ENCODE measurements at places on chromosomes 13 and 19.

- no peak for DNase-seq
Measured at GRCh38 chr13:112994084-112994780, 25.2 kb downstream of the MCF2L start.

GRCh38 chr13:99979453-99980200 lies 2.0 kb upstream of the ZIC2 start:
- peak; percentile 60 for DNase-seq

DNA sequence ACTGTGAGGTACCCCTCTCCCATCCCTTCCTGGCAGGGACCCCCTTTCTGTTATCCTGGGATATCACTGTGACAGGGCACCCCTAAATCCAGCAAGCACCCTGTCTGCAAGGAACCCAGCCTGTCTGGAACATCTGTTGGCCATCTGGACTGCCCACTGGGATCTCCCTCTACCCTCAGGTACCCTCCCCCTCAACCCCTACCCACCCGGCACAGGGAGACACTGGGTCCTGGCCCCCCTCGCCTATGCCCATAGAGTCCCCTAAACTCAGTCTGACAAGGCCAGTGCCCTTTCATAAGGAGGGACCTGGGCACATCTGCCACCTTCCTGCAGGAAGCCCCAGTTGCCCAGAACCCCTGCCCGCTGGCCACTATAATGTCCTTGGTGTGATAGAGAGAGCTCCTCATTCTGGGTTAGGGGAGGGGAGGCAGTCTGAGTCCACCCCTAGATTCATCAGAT lies 2.8 kb upstream of the SLC27A5 start:
- no peak for DNase-seq

DNA sequence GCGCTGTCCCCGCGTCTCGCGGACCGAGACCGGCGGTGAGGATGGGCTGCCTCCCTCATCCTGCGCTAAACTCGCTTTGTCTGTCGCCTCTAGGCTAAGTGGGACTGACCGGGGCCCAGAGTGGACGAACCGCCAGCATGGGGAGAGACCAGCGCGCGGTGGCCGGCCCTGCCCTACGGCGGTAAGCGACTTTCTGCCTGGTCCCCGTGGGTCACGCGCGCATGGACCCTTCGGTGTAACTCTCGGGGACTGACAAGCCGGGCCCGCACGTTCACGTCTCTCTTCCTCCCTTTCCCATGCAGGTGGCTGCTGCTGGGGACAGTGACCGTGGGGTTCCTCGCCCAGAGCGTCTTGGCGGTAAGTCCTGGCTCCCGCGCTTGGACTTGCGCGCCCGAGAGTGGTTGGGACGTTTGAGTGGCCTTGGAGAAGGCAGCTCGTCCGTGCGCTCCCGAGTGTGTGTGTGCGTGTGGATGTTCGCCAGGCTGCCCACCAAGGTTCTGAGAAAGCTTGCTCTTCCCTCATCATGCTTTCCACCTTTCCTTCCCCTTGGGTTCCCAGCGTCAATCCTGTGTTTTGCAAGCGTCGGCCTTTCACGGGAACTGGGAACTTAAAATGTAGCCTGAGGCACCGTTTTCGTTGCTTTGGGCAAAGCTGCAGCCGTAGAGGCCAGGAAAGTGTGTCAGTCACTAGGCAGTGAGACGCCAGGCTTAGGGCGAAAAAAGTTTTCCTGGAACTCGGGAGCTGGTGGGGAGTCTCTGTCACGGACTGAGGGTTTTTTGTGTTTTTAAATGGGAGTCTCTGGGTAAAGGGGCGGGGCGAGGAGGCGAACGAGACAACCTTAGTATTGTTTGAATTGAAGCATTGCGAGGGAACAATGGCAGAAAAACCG lies 927 bp downstream of the COL4A2 start:
- peak; percentile 70 for DNase-seq

- DNase-seq: no peak
Measured at GRCh38 chr19:29682236-29682895, 17.1 kb downstream of the PLEKHF1 start.

GRCh38 chr19:964761-965694 lies 19.1 kb upstream of the WDR18 start:
- DNase-seq: no peak

DNA sequence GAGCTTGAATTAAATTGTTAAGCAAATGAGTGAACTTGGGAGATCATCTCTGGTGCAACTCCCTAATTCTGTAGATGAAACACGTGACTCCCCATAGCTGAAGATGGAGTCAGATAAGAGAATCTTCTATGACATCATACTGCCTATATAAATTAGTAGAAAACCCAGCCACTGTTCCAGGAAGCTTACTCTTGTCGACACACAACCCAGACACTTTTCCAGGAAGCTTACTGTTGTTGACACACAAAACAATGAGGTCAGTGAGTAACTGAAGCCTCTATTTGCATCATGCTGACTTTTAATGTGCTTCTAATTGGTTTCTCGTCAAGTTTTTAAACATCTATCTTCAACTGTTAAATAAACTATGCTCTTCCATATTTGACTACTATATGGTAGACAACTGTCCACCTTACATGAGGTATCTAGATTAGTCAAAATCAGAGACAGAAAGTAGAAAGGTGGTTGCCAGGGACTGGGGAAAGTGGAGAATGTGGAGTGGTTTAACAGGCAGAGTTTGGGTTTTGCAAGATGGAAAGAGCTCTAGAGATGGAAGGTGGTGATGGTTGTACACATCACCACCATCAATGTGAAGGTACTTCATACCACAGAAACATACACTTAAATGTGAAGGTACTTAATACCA lies 168.2 kb downstream of the FGF14 start:
- no peak for DNase-seq

GRCh38 chr19:41939861-41940730 lies 11.8 kb upstream of the ERFL start:
- no peak for DNase-seq

- no peak for DNase-seq
Measured at GRCh38 chr19:37997911-37998344, 90.9 kb downstream of the SIPA1L3 start.

DNA sequence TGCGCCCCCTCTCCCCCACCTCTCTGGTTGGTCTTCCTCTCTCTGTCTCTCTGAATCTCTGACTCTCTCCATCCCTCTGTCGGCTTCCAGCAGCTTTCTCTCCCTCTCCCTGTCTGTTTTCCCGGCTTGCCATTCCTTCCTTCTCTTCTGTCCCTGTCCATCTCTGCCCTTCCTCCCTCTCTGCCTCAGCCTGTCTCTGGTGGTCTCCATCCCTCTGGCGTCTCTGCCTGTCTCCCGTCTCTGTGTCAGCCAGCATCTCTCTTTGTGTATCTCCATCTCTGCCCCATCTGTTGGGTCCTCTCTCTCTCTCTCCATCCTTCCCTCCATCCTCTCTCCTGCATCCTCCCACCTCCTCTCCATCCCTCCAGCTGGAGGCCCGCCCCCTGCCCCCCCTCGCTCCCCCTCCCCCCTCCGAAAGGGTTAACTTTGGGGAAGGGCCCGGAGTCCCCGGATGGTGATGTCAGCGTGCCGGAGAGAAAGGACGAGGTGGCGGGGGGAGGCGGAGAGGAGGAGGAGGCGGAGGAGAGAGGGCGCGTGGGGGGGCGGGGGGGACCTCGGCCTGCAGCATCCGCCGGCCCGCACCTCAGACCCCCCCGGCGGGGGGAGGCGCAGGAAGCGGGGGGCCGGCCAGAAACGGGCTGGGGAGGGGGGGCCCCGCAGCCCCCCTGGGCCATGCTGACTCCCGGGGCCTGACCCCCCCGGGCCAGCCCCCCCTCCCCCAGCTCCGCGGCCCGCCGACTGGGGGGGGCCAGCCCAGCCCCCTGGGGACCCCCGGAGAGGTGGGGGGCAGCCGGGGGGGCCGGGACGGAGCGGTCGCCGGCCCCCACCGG lies at the start of gene BRSK1:
TSS of gene BRSK1 (plus strand) at position 450 of the 830 bp plus-strand sequence. CDS start 446 bp downstream, outside the sequence.
- DNase-seq: no peak

DNA sequence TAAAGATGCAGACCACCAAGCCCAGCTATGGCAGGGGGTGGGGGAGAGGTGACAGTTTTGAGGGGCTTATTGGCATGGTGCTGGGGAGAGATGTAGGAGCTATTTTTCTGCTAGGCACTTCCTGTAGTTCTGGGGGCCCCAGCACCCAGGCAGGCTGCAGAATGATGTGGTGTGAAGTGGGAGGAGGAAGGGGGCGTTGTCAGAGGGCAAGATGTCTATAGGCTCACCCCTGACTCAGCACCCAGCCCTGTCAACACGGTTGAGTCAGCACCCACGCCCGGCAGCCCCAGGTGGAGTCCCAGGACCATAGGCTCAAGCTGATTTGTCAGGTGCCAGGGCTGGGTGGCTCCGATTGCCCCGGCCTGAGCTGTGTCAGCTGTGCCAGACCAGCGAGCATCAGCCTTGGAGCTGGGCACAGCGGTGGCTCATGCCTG lies 5.8 kb downstream of the KLF2 start:
- DNase-seq: peak; percentile 86

DNA sequence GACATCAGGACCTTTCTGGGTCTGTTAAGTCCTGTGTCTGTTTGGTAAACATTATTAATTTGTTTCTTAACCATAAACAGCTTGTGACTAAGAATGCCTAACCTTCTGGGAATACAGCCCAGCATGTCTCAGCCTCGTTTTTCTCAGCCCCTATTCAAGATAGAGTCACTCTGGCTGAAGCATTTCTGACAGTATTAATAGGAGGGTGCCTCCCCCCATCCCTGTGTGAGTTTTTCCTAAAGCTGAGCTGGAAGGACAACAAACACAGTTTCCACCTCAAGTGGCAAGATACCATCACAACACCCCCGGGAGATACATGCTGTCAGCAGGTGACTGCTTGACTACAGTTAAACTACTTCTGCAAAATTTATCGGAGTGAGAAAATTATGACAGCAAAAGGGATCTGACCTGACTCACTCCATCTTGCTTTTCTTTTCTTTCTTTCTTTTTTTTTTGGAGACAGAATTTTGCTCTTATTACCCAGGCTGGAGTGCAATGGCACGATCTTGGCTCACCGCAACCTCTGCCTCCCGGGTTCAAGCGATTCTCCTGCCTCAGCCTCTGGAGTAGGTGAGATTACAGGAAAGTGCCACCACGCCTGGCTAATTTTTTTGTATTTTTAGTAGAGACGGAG lies 59.3 kb upstream of the ABCC4 start:
- DNase-seq: no peak

GRCh38 chr13:111422348-111422747 lies 101.9 kb downstream of the TEX29 start:
- no peak for DNase-seq

- no peak for DNase-seq
Measured at GRCh38 chr19:10113592-10113963, 2.1 kb downstream of the P2RY11 start.

DNA sequence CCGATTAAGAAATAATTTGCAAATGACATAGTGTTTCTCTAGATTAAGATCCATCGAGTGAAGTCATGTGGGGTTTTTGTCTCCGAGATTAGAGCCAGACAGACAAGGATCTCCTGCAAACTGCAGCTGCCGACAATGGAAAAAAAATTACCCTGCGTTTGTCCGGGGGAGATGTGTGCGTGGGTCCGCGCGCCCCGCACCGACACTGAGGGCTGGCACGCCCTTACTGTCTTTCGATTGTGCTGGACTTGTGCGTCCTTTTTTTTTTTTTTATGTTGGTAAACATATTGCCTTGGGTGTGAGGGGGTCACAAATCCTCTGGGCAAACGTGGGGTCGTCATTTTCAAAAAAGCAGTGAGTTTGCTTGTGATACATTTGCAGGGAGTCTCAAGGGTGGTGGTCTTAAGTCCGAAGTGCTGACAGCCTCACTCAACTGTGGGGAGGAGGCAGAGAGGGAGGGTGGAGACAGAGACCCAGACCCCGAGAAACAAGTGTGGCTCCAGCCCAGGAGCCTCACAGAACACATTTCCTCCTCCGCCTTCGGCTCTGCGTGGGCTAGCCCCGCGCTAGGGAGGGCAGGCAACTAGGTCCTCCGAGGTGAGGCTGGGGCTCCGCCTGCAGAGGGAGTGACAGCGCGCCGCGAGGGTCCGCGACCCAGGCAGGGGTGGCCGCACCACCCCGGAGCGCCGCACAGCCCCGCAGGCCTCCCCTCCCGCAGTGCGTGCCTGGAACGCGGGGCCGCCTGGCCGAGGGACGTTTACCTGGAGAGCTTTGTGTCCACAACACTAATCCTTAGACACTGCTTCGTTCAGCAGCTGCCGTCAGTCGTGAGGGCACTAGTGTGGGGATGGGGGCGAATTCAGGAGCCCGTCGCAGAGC lies 11.7 kb upstream of the SOX1 start:
- DNase-seq: no peak

DNA sequence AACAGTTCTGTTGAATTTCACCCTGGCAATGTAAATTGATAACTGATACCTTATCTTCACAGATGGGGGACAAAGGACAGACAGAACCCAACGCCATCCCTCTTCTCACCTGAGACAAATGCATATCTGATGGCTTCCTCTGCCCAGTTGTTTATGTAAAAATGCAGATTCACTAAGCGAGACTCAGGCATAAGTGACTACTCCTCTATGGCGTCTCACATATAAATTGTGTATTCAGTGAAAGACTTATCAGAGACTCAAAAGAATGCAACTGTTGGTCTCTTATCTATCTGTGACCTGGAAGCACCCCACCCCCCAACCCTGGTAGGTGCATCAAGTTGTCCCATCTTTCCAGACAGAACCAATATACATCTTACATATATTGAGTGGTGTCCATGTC lies 13.3 kb upstream of the CALM3 start:
- no peak for DNase-seq

DNA sequence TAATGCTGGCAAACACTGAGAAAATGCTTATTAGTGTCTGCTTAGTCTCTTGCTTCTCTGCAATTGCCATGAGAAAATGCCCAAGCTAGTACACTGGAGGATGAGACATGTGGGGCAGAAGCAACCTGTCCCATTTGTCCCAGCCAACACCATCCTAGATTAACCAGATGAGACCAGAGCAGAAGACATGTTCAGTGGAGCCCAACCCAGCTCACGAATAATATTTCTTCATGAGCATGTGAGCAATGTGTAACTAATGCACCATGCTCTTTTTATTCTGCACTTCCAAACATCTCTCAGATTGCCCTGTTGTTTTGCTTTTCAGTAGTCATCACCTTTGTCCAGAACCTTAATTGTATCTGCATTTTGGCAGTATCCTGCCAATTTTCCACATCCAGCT lies 21.4 kb downstream of the KL start:
- DNase-seq: no peak

GRCh38 chr19:7550987-7551761 lies 15.7 kb downstream of the PNPLA6 start:
- DNase-seq: no peak

DNA sequence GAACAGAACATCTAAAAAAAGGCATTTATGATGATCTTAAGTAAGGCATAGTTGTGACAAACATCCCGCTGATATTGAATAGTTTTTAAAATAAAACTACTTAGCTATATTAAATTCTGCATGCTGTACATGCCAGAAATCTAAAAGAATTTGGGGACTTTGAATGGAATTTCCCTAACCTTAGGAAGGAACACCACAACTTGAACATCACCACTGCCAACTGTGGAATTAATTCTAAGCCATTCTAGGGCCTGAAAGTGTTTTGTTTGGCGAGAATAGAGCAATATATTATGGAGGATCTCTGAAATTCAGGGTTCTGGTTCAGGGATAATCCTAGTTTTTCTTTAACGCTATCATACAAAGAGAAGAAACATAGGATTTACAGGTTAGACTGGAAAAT lies 17.8 kb upstream of the LATS2 start:
- DNase-seq: no peak

- no peak for DNase-seq
Measured at GRCh38 chr13:20714161-20714560, 10.7 kb downstream of the IL17D start.

- DNase-seq: no peak
Measured at GRCh38 chr19:44212866-44213346, 574 bp downstream of the ZNF227 start.

GRCh38 chr13:79346300-79346914 lies 59.6 kb downstream of the RBM26 start:
- DNase-seq: no peak

Measured in ascending aorta (tissue), 2 donors.